ENCODE measurements at places on chromosomes 4 and X. TPM values are rescaled to one million over a fixed set of nuclear protein-coding genes. Genes with fewer than 3 reads are reported as not detected.

- ATAC-seq: no peak
Observed at GRCh38 chr4:134024251-134024650, 177.3 kb downstream of the PABPC4L start.

- ATAC-seq: no peak
Observed at GRCh38 chr4:151708100-151708499, 52.7 kb downstream of the GATB start.

DNA sequence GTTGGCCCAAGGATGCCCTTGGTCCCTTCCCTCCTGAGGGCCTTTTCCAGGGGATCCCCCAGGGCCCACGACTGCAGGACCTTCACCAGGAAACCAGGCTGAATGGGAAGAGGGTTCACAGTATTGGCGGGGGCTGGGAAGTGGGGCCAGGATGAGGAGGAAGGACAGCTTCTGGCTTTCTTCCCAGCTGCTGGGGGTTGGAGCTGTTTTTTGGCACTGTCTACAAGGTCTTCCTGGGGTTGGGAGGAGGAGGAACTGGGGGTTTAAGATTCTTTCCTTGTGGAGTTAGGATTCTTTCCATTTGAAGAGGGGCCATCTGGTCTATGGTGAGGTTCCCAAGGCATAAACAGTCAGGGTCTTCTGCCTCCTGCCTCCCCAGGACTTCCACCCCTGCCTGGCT is 64.8 kb downstream of the KIF4A start:
- ATAC-seq: no peak

GRCh38 chrX:24703185-24703494 is 9.4 kb downstream of the POLA1 start:
- no peak for ATAC-seq

GRCh38 chr4:122458625-122459024 is 2.1 kb upstream of the IL2 start:
- ATAC-seq: peak; percentile 62

DNA sequence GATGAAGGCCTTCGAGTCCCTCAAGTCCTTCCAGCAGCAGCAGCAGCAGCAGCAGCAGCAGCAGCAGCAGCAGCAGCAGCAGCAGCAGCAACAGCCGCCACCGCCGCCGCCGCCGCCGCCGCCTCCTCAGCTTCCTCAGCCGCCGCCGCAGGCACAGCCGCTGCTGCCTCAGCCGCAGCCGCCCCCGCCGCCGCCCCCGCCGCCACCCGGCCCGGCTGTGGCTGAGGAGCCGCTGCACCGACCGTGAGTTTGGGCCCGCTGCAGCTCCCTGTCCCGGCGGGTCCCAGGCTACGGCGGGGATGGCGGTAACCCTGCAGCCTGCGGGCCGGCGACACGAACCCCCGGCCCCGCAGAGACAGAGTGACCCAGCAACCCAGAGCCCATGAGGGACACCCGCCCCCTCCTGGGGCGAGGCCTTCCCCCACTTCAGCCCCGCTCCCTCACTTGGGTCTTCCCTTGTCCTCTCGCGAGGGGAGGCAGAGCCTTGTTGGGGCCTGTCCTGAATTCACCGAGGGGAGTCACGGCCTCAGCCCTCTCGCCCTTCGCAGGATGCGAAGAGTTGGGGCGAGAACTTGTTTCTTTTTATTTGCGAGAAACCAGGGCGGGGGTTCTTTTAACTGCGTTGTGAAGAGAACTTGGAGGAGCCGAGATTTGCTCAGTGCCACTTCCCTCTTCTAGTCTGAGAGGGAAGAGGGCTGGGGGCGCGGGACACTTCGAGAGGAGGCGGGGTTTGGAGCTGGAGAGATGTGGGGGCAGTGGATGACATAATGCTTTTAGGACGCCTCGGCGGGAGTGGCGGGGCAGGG is 568 bp downstream of the HTT start:
- no peak for ATAC-seq

PDCL2 gene
- 0.28 TPM for total RNA-seq
